ENCODE measurements at places on chromosomes 2 and 18.

DNA sequence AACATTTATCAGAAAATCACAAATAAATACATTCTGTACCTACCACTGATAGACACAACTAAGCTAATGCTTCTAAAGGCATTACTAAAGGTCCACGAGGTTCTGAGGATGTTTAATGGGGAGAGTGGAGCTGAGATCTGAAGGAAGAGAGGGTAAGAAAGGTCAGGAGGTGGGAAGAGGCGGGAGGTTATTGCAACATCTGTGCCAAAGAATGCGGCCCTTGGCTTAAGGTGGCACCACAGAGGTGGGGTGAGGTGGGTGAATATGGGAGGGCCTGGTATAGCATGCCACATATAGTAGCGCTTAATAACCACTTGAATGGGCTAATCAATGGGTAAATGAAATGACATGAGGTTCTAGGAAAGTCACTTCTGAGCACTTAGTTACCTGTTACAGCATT, 217.8 kb upstream of the ATP5MC3 start:
- no peak for DNase-seq

GRCh38 chr2:235116885-235117492, 165.2 kb downstream of the SH3BP4 start:
- DNase-seq: no peak

DNA sequence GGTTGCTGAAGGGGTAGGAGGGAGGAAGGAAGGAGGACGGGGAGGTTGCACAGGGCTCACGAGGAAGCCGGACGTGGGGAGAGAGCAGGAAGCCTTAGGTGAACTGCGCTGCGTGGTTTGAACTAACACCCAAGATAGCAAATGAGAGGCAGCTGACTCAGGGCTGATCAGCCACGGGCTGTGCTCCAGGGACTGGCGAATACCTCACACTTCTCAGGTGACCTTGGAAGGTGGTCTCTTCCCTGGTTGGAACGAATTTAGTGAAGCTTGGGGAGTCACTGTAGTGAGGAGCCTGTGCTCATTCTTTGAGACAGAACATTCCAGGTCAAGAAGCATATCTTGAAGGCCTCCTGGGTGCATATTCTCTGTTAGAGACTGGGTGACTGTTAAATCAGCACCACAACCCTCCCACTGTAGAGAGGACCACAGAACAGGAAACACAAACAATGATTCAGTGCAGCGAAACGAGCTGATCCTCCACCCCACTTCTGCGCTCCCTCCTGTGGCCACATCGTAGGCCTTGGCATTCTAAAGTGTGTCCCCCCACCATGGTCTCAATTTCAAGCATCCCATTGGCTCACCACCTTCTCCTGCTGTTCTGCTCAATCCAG, 33.8 kb downstream of the TOGARAM2 start:
- DNase-seq: peak; percentile 59

DNA sequence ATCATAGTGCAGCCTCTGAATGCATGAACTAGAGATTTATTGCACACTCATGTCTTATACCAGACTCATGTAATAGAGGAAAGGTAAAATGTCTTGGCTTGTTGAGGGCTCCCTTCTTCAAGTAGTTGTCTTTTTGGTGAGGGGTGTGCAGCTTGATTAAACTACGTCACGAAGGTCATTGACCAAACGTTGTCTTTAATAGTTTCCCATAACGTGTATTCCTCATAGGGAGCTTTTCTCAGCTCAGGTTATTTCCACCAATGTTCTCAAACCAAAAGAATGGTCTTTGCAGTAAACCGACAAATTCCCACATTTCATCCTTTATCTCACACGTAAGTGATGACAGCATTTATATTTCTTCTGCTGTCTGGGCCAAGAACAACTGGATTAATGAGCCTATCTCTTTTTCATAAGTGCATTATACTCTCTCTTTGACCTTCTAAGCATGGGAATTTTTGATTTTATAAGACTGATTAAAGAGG, 547.7 kb upstream of the ZEB2 start:
- DNase-seq: no peak

- DNase-seq: no peak
Observed at GRCh38 chr2:133760376-133760775, 192.1 kb upstream of the NCKAP5 start.

- no peak for DNase-seq
Observed at GRCh38 chr2:107282135-107282534, 396.2 kb upstream of the ST6GAL2 start.

DNA sequence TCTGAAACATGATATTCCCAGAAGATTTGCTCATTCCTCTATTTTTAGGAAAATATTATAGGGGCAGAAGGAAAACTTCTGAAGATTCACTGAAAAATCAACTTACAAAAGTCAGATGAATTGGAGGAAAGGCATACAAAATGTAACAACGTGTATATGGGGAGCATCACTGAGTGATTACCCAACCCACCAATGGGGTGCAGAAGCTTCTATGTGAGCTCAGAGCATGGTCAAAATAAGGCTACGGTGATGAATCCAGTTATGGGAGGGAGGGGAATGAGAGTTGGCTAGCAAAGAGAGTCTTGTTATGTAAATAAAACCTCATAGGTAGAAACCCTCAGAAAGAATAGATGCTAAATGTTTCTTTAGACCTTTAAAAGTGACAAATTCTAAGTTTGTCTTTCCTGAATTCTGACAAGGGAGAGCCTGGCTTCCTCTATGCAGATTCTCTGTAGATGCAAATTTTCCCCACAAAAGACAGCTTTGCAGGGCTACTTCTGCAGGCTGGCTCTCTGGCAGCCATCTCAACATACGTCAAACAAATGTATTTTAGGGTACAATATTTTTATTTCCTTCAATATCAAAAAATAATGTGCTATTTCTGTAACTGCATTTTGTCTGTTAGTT, 171.4 kb upstream of the NDUFV2 start:
- DNase-seq: no peak

DNA sequence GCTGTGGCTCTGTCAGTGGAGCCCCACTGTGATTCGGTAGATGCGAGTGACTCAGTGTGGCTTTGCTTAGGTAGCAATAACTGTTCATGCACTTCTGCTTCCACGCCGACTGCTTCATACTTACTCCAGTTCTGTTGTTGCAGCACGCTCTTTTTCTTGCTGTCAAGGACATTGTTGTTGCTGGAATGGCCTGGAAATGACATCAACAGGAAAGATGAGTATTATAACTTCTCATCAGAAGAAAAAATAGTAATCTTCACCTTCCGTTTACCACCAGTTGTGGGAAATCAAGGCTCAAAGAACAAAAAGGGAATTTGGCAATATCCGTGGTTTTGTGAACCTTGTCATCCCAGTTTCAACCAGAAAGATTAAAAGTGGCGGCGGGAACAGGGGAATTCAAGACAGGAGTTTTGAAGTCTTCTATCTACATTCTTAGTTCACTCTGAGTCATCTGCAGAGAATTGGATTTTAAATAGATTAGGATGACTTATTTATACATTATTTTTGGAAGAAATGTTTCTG, 8.3 kb downstream of the TM4SF20 start:
- peak; percentile 77 for DNase-seq

GRCh38 chr2:222506230-222506935, 82.0 kb downstream of the SGPP2 start:
- no peak for DNase-seq

- DNase-seq: no peak
Observed at GRCh38 chr2:101638181-101638711, 59.3 kb upstream of the MAP4K4 start.

GRCh38 chr18:77677536-77677935, 427.9 kb downstream of the GALR1 start:
- DNase-seq: no peak

DNA sequence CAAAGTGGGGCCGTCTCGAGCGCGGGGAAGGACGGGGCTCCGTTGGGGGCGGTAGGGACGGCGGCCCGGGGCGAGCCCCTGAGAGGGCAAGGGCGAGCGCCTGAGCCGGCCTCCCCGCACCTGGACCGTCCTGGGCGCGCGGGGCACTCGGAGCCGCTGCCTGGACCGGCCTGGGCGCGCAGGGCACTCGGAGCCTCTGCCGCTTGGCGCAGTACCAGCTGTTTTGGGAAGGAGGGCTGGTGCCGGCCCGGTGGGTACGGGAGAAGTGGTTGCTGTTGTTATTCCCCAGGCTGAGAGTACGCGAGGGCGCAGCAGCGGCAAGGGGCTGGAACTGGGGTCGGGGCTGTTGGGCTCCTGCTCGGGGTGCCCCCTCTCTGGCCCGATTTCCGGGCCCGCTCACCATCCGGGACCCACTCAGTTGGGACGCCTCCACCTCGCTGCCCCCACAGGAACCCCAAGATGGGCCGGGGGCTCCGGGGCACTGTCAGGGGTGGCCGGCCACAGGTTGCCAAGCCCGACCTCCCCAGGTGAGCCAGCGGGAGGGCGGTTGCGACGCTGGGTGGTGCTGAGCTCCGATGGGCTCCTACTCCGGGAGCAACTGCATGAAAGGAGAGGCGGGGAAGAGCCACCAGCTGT, 579 bp downstream of the ARHGEF4 start:
- DNase-seq: no peak

GRCh38 chr2:11896386-11896785, 150.0 kb downstream of the LPIN1 start:
- no peak for DNase-seq

DNA sequence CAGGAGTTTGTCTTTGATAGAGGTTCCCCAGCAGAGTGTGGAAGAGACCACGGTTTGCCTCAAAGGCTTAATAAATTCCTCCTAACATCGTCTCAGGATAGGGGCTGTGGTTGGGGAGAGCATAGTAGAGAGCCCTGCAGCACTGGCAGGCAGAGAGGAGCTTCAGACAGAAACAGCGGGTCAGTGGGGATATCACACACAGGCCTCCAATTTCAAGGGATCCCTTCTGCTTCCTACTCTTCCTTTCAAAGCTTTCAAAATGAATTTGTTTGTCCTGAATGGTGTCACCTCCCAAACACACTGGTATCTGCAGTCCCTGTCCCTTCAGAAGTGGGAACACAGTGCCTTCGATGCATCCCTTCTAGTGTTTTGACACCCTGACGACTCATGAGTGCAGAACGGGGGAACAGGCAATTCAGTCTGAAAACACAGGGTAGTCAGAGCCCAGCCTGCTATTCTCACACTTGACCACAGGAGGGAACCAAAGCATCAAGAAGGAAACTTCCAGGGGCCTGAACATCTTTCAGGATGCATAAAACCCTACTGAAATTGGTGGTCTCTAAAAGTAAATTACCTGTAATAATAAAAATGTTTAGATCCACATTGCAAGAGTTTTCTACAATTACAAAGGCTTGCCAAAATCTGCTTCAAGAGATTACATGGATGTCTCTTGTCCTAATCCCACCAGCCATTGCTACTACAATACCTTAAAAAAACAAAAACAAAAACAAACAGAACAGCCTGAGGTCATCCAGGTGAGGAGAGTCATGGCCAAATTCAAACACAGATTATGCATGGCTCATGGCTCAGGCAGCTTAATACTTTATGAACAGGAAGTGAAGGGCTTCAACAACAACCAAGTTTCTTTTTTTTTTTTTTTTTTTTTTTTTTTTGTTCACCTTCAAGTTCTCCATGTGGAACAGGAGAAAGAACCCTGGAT, 49.8 kb downstream of the SLC14A2 start:
- peak; percentile 59 for DNase-seq
